ENCODE measurements at places on chromosomes 2 and 18. TPM values are rescaled to one million over a fixed set of nuclear protein-coding genes. Genes with fewer than 3 reads are reported as not detected.

The SEPTIN10 gene
- total RNA-seq: 95.7 TPM

DNA sequence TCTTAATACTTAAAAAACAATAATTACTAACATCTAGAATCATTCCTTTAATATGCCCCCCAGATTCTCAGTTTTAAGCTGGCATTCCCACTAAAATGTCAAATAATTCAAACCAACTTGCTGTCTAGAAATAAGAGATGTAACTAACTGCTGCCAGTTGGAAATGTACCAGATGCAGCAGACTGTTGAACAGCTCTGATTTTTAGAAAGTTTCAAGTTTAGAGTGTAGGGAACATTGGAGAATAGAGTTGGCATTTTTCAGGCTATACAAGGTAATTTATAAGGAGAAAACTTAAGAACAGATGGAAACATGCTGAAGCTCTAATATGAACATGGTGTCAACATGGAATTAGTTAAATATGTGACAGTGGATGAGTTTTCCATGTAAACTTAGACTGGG lies 101.4 kb downstream of the PTRHD1 start:
- no peak for DNase-seq

GRCh38 chr2:230777721-230778120 lies 65.1 kb downstream of the CAB39 start:
- peak; percentile 94 for DNase-seq

GRCh38 chr2:100803334-100803733 lies 16.6 kb upstream of the NPAS2 start:
- DNase-seq: no peak

- DNase-seq: no peak
These were observed 207.9 kb upstream of the RAB6C start for GRCh38 chr2:129771418-129772189.

GRCh38 chr2:41355794-41356193 lies 692.0 kb upstream of the PKDCC start:
- DNase-seq: no peak

Data from renal cortical epithelial cell (primary cell).